Endothelial cell of coronary artery (primary cell): ENCODE measurements at places on chromosomes 13 and 19. TPM values are rescaled to one million over a fixed set of nuclear protein-coding genes. Genes with fewer than 3 reads are reported as not detected.

Gene KLK8
- total RNA-seq = not detected in 2 replicates

Gene CRX
- total RNA-seq = not detected in 2 replicates

Gene ZIC5
- total RNA-seq = not detected in 2 replicates

Gene TRPM4
- total RNA-seq = 15.0 and 17.3 TPM in 2 replicates

Gene ZNF681
- 0.09 and 0.85 TPM in 2 replicates for total RNA-seq

Gene F2RL3
- 3.1 and 5.6 TPM in 2 replicates for total RNA-seq

Gene ARRDC5
- total RNA-seq = not detected in 2 replicates

Gene ONECUT3
- not detected in 2 replicates for total RNA-seq

Gene GPI
- 123 and 256 TPM in 2 replicates for total RNA-seq

Gene CEACAM20
- total RNA-seq = 0.09 TPM in 1 of 2 replicates, not detected in the other

Gene CYP2A6
- total RNA-seq = not detected in 2 replicates

Gene CBLC
- total RNA-seq = not detected in 2 replicates

Gene CLDND2
- 0.18 TPM in 1 of 2 replicates, not detected in the other for total RNA-seq

Gene B3GNT3
- not detected in 2 replicates for total RNA-seq

Gene PALM3
- under 0.01 and 0.18 TPM in 2 replicates for total RNA-seq

Gene WDR87
- not detected in 2 replicates for total RNA-seq

Gene CYP2S1
- total RNA-seq = 0.09 and 0.54 TPM in 2 replicates

Gene AMER2
- total RNA-seq = not detected in 2 replicates
